ENCODE measurements at places on chromosomes 1 and 21.

DNA sequence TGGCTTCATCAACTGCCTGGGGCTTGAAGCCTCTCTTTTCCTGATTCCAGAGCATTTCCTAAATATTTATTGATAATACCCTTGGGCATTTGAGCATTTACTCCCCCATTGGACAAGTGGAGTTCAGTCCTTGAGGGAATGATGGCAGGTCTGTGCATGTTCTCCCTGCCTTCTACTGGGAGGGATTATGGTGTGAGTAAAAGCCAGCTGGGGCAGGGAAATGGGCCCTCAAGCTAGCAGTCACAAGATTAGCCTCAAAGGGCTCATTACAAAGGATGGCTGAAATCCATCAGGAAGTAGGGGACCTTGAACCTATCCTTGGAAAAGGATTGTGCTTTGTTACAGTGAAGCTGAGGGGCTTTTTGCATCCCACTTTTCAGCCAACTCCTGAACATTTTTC lies 24.2 kb upstream of the OSBPL9 start:
- no peak for DNase-seq

- DNase-seq, result no peak
These were observed 46.2 kb upstream of the SLC44A3 start for GRCh38 chr1:94773931-94774422.

- no peak for DNase-seq
These were observed 46.7 kb upstream of the OSBPL9 start for GRCh38 chr1:51570063-51570710.

DNA sequence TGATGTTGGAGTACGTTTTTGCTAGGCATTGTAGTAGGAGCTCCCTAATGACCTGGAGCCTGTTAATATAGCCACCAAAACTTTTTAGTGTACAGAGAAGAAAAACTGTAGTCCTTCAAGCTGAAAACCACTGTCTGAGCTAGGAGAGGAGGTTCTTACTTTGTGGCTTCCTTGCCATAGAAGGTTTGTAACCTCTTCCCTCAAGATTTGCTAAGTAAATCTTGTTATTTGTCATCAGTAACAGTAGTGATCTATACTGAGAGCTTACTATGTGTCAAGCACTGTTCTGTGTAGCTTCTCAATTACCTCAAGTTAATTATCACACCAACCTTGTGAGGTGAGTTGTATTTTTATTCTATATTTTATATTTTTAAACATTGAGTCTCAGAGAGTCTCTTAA lies 21.2 kb upstream of the LRRC8C start:
- no peak for DNase-seq

DNA sequence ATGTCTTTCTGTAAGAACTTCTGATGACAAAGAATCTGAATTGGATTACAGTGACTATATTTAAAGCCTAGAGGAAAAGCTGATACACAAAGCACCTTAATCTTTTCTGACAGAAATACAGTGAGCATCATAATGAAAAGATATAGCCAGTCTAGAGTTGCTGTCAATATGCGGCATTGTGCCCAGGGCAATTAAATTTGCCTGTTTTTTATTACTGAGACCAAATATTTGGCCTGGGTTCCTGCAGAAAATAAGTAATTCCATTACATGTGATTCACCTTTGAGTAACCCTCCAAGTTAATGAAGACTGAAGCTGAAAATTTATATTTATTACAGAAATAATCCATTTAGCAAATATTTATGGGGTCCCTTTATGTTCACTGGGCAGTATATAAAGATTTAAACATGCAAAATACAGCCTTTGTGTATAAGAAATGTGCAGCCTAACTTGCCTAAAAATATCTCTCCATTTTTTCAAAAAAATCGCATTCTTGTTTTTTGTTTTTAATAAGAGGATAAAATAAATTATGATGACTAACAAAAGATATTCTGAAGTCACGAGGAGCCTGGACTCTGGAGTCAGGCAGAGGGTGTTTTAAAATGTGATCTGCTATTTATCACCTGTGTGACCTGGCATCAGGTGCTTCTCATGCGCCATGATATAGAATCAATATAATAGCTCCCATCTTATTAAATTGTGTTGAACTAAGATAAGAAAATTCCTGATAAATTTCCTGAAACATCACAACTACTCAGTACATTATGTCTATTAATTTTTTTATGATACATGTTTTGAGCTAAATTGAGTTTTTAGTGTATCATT lies 83.6 kb downstream of the SGIP1 start:
- DNase-seq, result no peak

GRCh38 chr1:43473463-43473862 lies 19.7 kb upstream of the HYI start:
- DNase-seq, result no peak

DNA sequence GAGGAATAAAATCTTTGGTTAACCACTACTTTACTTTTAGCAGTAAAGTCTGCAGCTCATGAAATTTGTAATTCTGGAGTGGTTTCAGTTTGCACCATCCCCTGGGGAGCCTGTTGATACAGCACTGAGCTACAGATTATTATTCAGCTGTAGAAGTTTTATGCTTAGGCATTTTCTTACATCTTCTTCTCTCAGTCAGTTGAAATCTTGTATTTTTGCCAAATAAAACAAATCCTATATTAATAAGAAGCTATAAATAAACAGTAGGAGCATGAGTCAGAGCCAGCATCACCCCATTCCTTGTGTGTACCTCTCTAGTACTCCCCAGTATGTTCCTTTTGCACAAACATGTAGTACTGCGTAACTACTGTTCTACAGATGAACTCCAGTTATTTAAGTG lies 118.9 kb downstream of the ATF6 start:
- no peak for DNase-seq

- DNase-seq, result no peak
These were observed 51.3 kb upstream of the A3GALT2 start for GRCh38 chr1:33372162-33372561.

DNA sequence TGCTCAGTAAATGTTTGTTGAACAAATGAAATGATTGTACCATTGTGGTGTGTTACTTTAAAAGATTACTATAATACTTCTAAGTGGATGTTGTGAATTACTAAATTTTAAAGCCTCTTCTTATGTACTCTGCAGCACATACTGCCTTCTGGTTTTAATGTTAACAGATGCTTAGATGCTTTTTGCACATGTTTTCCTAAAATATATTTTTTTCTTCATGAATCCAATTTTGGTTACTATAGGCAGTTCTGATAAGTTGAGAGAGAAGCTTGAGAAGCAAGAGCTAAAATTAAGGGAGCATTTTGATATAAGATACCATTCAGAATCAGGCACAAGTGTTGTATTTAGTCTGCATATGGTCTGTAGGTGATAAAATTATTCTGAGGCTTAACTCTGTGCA lies 21.3 kb downstream of the CTTNBP2NL start:
- no peak for DNase-seq
